ENCODE measurements at places on chromosomes 3 and 15.

DNA sequence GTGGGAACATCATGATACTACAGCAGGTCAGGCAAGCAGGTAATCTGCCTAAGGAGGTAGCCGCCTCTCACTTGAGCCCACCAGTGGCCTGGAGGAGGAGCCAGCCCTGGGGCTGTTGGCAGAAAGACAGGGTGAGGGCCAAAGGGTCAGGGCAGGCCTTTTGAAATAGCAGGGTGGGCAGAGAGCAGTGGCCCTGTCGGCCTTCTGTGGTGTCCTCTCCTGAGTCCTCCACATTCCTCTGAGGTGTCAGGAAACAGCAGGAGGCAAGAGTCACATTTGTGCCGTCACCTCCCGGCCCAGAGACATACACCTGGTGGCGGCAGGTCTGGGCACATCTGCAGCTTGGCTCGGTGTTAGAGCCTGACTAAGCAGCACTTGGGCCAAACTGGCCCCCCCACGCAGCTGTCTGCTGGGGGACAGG is 3.9 kb upstream of the BNC1 start:
- no peak for DNase-seq

DNA sequence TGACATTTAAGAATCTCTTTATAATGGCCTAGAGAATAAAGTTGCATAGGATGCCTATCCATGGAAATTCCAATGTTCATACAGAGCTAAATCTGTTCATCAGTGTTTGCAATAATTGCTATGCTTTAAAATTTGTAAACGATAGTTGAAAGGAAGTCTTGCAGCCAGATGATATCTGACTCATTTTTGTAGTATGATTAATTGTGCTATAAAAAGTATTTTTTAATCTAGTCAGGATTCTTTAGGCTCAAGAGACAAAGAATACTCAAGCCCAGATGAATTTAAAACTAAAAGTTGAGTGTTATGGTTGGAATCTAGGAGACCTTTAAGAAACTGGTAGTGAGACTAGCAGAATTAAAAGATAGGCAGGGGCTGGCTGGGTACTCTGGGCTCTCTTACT is 50.5 kb downstream of the SUCNR1 start:
- no peak for DNase-seq

- DNase-seq, result no peak
Measured at GRCh38 chr3:124666067-124666466, 64.2 kb upstream of the UMPS start.

DNA sequence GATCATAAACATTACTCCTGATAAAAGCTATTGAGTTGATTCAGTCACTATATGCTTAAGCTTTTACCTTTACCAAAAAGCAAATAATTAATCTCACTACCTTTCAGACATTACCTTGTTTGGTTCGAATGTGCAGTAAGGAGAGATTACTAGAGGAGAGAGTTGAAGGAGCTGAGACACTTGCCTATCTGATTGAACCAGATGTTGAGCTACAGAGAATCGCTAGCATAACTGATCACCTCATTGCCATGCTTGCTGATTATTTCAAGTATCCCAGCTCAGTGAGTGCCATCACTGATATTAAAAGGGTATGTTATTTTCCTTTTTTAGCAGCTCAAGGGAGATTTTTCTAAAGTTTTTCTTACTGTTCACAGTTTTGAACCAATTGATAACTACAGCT is 54.6 kb downstream of the ARMC8 start:
- no peak for DNase-seq

GRCh38 chr3:135918600-135918999 is 46.9 kb upstream of the PPP2R3A start:
- no peak for DNase-seq

DNA sequence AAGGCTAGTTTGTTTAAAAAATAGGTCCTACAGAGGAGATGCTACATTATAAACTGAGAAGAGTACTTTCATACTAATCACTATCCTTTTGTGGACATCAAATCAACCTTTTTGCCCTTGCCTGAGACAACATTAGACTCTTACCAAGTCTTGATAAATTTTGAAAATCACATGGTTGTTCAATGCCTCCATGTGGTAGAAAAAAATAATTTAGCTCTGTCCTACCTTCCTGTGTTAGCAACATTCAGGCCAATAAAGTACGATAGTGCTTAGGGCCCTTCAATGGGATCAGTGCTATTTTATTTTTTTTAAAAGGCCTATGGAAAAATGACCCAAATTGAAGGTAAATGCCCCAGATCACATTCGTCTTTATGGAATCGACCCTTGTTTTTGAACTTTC is 5.0 kb upstream of the UBE2E1 start:
- DNase-seq, result no peak

- DNase-seq, result no peak
Measured at GRCh38 chr3:48426944-48427629, 2.8 kb downstream of the PLXNB1 start.

- no peak for DNase-seq
Measured at GRCh38 chr3:43089081-43089480, 16.8 kb downstream of the POMGNT2 start.

DNA sequence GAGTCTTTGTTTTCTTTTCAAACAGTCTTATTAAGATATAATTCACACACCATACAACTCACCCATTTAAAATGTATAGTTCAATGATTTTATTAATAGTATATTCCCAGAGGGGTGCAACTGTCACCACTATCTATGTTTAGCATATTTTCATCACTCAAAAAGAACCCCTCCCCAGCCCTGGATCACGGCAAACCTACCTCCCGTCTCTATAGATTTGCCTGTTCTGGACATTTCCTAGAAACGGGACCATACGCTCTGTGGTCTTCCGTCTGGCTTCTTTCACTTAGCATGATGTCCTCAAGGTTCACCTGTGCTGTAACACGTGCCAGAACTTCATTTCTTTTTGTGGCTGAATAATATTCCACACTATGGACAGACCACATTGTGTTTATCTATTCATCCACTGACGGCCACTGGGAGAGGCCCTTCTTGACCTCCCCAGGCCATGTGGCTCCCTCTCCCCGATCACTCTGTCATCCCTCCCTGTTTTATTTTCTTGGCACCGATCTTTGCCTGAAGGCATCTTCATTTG is 56.4 kb downstream of the IQSEC1 start:
- no peak for DNase-seq

DNA sequence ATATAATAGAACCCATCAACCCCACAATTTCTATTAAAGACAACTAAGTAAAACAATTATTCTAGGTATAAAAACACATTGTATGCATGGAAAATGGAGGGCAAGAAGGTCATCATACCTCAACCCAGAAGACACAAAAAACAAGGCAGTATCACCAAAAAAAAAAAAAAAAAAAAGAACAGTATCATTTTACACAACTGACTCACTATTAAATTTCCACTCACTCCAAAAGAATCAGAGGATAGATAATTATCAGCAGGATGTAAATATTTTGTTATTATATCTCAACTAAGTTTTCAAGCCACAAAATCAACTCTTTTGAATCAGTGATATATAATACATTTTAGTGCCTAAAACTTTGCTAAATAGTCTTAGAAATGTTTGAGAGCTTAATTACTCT is 55.0 kb downstream of the CLASP2 start:
- no peak for DNase-seq
